Activated T-cell treated with anti-CD3 and anti-CD28 coated beads for 1 hour (primary cell): ENCODE measurements at places on chromosomes 1 and 21.

DNA sequence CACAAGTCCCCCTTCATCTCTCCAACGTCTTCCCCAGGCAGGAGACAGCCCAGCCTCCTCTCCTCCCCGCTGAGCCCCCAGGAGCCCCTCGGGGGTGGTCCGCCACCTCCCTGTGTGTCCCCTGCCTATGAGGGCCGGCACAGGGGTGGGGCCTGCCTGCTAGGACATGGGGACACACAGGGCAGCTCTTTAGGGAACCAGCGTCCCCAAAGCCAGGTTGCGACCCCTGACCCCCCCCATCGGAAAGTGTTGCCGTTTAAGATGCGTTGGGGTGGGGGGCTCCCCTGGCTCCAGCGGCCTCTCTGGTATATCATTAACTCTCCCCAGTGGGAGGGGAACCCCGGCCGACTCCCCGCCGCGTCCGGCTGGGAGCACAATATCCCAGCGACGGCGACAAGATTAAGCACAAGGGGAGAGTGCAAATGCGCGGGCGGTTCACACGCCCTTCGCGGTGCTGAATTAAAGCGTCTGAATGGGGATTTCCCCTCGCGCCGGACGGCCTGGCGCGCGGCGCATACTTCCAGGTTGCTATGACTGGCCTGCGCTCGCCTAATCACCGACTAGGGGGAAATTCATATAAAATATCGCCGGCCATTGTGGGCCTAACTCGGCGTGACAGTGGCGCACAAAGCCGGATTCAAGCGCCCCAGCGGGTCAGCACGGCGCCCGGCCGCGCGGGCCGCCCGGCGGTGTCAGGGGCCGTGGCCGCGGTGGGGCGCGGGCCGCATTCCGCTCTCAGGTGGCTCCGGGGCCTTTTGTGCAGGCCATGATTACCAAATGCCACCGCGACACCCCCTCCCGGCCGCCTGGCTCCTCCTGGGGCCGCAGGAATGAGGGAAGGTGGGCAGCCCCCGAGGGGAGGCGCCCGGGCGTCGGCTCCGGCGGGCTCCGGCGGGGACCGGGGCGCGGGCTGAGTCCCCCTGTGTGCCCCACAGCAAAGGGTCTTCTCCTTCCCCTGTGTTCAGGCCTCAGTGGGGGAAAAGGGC is 30.9 kb downstream of the WNT3A start:
- DNase-seq, result no peak

DNA sequence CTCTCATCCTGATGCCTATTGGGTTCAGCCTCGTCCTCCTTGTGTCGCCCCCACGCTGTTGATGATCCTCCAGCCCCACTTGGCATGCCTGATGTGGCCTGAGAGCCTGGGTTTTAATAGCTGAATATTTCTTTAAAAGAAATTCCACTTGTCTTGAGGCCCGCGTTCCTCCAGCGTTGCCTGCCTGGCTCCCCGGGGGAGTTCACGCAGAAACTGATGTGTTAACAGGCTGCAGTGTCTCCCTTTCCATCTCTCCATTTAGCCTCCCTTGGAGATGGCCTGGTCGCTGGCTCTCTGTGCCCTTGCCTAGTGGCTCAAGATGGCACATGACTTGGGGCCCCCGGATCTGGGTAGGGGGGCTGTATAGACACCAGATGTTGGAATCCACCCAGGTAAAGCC is 9.5 kb downstream of the ACTL8 start:
- no peak for DNase-seq

GRCh38 chr1:75293270-75293669 is 159.1 kb downstream of the LHX8 start:
- DNase-seq, result no peak

- DNase-seq, result no peak
Observed at GRCh38 chr21:31846690-31847089, 26.1 kb upstream of the HUNK start.

DNA sequence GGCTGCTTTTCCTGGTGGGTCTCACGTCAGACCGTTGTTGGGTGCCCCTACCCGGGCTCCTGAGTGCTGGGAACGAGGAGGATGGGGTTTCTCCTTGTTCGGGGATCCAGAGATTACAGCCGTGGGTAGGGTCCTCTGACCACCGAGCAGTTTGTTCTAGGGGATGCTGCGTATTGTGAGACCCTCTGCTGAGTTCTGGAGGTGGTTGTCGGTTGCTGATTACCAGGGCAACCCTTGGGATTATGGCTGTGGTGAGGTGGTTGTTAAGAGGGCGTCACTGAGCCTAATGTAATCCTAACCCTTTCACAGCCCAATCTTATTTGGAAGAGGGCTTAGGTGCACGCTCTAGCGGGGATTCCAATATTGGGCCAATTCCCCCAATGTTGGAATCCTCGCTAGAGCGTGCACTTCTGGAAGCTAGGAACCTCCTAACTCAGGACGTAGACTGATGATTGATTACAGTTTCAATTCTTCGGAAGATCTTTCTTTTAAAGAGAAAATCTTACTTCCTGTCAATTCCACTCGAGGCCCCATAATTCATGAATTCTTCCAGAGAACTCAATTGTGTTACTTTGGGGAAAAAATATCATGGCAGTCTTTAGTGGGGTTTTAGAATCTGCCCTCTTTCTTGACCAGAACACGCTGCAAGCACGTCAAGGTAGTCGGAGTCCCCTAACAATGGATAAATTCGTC is 483 bp downstream of the TCEANC2 start:
- no peak for DNase-seq

GRCh38 chr1:10867138-10867721 is 70.8 kb upstream of the CASZ1 start:
- peak; percentile 63 for DNase-seq

DNA sequence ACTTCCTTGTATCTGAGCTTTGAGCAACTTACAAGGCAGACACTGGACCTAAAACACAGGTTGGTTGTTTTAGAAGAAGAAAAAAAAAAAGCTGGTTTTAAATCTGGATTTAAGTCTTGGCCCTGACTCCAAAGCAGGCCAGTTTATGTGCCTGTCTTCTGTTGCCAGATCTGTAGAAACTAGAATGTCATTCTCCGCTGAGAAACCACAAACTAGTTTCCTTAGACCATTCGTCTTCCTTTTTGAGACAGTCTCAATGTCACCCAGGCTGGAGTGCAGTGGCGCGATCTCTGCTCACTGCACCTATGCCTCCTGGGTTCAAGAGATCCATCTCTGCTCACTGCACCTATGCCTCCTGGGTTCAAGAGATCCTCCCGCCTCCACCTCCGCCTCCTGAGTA is 33.9 kb downstream of the APP start:
- DNase-seq, result no peak

GRCh38 chr1:44029260-44029910 is 1.9 kb downstream of the SLC6A9 start:
- DNase-seq, result no peak

GRCh38 chr1:54314696-54315095 is 91.5 kb downstream of the SSBP3 start:
- DNase-seq, result no peak

DNA sequence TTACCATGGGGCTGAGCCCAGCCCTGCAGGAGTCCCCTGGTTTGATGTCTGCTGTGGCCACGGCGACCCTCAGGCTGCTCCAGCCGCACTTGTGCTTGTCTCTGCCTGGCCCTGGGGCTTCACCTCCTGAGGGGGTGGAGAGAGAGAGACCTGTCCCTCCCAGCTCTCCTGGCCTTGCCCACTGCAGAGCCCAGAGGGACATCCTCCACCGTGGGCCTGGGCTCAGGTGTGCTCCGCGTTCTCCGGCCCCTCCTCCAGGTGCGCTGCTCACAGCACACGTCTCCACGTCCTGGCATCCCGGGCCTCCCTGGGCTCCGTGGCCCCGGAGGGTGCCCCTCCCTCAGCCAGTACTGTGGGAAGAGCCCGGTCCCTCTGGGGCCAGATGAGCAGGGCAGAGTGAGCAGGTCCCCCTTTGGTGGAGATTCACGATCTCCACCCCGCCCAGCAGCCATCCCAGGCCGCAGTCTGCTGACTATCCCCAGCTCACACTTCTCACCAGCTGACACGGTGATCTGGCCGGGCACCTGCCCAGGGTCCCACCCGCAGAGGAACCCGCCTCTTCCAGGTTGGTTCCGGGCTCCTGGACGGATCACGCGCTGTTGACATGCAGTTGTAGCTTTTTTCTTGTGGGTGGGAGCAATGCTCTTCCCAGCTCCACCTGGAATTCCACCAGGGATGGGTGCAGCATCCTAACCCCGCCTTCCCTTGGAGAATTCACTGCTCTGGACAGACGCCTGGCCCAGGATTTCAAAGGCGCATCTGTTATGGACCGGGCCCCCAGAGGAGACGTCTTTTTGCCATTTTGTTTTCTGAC is 41.8 kb upstream of the POFUT2 start:
- no peak for DNase-seq

GRCh38 chr1:4468804-4469514 is 185.4 kb upstream of the AJAP1 start:
- DNase-seq, result no peak

DNA sequence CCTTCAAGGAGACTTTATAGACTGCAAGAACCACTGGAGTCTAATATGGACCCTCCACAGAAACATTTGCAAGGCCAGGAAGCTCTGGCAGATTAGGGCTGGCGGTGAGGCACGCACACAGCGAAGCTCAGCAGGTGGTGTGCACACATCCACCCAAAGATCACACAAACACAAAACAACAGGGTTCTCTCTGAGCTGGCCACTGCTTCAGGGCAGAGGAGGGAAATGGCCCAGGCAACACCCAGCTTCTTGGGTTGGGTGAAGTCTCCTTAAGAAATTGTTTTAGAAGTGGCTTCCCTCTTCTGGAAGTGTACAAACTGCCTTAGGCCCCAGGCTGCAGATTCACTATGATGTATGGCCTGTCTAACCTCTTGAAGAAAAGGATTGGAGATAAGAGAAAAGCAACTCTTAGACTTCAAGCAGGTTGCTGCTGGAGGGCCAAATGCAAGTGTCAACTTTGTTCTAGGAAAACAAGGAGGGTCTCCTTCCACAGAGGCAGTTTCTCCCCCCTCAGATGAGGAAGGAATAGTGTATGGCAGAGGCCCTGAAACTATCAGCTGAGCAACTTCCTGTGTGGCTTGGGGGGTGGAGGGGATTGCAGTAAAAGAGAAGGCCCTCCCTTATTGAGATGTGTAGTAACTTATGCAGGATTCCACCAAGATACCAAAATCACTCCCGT is 2.0 kb downstream of the RCSD1 start:
- DNase-seq, result no peak

DNA sequence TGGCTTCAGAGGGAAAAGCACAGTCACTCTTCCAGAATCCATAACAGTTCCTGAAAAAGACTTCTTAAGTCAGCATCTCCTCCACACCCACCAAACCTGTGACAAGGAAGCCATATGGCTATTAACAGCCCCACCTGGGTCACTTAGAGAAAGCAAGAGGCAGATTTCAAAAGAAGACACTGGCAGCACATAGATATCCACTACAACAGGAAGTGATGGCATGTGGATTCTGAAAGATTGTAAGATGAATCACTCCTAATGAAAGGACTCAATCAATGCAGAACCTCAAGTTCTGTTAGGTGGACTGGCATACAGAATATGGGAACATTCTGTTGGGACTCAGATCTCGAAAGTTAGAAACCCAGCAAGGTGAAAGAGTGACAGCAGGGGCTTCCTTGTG is 365.9 kb downstream of the TGFB2 start:
- no peak for DNase-seq

GRCh38 chr1:179016706-179017382 is 8.8 kb upstream of the FAM20B start:
- no peak for DNase-seq

DNA sequence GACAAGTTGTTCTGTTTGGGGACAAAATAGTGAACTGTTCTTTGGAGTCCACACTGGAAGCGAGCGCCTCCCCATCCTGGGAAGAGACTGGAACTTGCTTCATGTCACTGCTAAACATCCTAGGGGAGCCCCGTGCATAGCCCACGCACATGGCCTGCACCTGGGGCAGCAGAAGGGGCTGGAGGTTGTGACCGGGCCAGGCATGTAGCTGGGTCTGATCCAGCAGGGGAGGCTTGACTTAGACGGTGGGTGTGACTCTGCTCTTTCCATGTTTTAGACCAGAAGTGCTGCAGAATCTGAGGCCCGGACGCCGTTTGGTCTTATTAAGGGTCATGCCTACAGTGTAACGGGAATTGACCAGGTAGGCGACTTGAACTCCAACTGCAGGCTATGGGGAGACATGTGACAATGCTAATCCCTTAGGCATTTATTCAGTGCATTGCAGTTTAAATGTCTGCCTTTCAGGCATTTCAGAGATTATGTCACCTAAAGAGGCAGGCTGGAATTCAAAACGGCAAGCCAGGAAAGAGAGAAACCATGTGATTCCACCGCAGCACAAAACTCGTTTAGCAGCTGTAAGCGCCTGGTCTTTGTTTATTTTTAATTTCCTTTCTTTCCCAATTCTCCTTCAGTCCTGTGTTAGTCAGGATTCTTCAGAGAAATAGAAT is 21.8 kb downstream of the CAPN9 start:
- no peak for DNase-seq

DNA sequence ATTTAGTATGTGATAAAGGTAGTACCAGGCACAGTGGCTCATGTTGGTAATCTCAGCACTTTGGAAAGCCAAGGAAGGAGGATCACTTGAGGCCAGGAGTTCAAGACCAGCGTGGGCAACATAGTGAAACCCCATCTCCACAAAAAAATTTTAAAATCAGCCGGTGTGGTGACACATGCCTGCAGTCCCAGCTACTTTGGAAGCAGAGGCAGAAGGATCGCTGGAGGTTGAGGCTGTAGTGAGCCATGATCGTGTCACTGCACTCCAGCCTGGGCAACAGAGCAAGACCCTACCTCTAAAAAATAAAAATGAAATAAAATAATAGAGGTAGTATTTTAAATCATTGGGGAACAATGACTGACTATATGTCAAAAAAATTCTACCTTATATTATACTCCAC is 17.2 kb downstream of the SASS6 start:
- DNase-seq, result no peak

DNA sequence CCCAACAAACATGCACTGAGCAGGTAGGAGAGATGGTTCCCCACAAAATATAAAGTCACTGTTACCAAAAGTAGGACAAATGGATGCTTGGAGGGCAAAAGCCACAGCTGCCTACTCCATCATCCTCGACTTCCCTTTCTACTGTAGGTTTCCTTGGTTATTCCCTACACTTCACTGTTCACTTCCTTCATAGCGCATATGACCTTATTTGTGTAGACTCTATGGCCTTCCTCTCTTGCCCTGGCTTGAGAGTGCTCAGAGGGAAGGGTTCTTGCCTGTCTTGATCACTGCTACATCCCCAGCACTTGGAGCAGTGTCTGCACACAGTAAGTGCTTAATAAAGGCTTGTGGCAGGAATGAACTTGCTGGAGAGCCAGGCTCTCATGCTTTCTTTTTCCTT is 14.6 kb upstream of the TRNP1 start:
- DNase-seq, result no peak

DNA sequence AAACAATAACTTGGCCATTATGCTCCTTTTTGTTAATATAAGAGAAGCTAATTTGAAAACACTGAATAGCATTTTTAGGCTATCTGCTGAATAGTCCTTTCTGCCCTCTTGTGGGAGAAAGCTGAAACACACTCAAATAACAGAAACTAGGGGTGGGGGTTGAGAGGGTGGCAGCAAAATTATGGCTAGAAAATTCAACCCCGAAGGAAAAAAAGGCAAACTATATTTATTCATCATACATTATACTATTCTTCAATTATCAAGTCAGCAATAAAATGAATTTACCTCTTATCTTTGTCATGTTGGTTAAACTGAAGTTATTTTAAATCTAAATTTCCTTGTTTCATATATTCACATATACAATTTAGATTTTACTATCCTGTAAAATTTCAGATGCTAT is 255.9 kb downstream of the FAF1 start:
- no peak for DNase-seq
